GM23248 (cell line): ENCODE measurements at places on chromosomes 12 and 14.

GRCh38 chr12:113766879-113767878 lies 198.9 kb downstream of the RBM19 start:
- peak; percentile 83 for DNase-seq

- no peak for DNase-seq
Measured at GRCh38 chr12:128612150-128612850, 211.5 kb downstream of the SLC15A4 start.

GRCh38 chr14:81571437-81571836 lies 37.8 kb upstream of the SEL1L start:
- peak; percentile 11 for DNase-seq

- DNase-seq = no peak
Measured at GRCh38 chr12:102342281-102343006, 137.9 kb downstream of the IGF1 start.

DNA sequence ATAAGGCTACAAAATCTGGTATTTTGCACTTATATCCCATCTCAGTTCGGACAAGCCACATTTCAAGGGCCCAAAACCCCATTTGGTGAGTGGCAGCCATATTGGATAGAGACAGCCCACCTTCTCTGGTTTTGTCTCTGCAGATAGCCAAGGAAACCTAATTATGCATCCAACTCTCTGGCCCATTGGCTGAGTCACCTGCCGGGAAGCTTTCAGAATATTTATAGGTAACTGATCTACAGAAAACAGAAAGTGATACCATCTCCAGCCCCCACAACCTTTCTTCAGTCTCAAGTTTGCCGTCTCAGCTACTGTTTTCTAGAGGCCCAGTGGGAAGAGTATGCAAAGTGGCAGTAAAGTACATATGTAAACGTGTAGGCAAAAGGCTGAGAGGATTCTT lies 33.7 kb upstream of the PPP1CC start:
- no peak for DNase-seq

DNA sequence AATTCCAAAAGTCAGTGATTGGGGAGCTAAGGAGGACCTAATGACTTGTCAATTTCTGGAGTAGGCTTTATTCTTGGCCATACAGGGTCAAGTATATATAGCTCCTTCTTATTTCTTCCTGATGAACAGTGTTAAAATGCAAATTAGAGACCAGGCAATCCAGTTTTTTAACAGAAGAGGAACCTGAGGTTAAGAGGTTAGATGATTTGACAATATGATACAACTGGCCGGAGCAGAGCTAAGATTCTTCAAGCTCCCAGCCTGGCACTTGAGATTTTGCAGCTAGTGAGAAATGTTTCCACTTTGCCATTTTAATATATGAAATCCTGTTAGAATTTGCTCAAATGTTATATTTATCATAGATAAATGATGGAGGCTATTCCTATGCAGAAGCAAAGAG lies 204.0 kb downstream of the SSPN start:
- no peak for DNase-seq

- peak; percentile 83 for DNase-seq
Measured at GRCh38 chr14:32224737-32225377, 21.8 kb upstream of the RNU6-8 start.

DNA sequence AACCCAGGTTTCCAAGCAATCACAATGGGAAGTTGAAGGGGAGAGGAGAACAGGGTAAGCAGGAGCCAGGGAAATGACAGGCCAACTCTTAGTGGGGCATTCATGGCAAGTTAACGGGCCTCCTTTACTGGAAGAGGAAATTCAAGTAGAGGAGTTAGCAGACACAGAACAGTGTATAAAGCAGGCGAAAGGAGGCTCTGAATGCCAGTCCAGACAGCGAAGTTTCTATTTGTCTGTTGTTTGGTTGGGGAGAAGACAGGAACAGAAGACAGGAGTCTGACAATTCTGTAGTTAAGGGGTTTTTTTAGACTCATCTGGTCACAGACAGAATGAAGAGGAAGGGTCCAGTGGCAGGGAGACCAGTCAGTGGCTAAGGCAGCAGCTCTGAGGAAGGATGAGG lies at the start of gene ACSM4:
TSS of gene ACSM4 (plus strand) at position 301 of the 400 bp plus-strand sequence. CDS start 260 bp downstream, outside the sequence.
- no peak for DNase-seq

- DNase-seq = no peak
Measured at GRCh38 chr12:97235102-97235501, 227.5 kb upstream of the RMST start.

DNA sequence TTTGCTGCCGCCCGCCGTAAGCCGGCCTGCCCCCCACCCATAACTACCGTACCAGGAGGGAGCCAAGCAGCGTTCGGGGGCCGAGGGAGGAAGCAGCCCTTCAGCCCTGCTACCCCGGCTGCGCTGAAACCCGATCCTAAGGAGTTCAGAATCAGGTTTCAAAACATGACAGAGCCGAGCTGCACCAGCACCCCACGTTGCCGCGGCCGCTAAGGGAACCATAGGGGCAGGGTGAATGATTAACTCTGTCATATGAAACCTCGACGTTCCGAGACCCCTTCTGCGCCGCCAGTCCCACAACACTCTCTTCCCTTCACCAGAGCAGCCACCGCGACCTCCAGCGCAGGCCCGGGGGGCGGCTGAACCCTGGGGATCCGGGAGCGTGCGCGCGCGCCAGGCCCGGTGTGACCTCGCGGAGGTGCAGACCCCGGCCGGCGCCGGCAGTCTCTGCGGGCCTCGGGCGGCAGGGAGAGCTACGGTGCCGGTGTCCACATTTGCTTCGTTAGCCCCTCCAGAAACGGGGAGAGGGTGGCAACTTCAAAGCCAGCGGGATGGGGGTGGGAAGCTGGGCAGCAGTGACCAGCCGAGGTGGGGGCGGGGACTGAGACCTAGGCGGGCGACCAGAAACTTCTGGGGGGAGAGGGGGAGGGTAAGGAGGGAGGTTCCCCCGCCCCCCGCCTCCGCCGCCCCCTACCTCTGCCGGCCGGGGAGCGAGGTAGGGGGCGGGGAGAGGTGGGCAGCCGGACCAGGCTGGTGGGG lies 1.6 kb downstream of the SIX4 start:
- DNase-seq = peak; percentile 80

GRCh38 chr12:107525063-107525718 lies 160.4 kb upstream of the PWP1 start:
- no peak for DNase-seq

DNA sequence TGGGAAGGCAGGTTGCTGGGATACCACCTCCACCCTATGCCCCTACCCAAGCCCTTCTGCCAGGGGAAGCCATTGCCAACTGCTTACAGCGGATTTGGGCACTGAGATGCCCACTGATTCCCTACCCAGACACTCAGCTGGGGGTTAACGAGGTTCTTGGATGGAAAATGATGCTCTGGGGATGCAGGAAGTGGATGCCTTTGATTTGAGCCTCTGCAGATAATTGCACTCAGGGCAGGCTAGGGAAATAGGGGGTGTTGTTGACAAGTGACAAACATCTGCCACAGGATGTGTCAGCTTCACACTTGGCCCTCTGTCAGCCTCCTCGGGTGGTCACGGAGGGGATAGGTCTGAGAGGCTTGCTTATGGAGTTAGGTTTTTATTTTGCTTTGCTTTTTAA lies 57.4 kb downstream of the RPH3A start:
- no peak for DNase-seq

DNA sequence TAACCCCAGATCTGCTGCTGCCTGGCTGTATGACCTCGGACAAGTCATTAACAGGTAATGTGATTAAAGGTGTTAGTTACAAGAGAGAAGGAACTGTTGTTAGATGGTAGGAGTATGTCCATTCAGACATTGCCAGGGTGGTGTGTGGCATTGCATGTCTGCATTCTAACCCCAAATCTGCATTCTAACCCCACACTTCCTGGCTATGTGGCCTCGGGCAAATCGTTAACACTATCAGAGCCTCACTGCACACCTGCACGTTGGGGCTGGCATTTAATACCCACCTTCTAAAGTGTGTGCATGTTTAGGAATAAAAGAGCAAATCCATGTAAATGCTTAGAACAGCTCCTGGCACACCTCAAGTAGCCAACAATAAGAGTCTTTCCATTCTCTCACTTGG lies 46.4 kb downstream of the CHST11 start:
- no peak for DNase-seq

- peak; percentile 67 for DNase-seq
Measured at GRCh38 chr12:24902511-24903328, 46.2 kb downstream of the BCAT1 start.

DNA sequence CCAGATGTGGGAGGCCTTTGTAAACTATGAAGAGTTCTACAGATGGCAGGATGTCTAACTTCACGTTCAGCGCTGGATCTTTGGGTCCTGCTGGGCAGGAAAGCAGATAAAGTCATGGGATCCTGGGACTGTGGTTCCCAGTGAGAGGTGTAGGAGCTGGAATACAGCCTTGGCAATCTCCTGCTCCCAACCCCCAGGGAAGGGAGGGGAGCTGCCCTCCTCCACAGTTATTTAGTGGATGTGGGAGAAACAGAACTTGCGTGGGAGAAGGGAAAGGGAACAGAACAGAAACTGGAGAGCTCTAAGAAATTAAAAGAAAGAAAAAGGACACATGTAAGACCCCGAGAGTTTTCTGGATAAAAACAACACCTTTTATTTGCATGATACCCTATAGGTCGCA lies 37.0 kb downstream of the NUAK1 start:
- DNase-seq = no peak

- no peak for DNase-seq
Measured at GRCh38 chr12:104598342-104599271, 141.9 kb downstream of the CHST11 start.

- DNase-seq = no peak
Measured at GRCh38 chr12:80909370-80909769, 28.4 kb downstream of the LIN7A start.

- peak; percentile 73 for DNase-seq
Measured at GRCh38 chr12:124395284-124395752, 100.4 kb downstream of the RFLNA start.

DNA sequence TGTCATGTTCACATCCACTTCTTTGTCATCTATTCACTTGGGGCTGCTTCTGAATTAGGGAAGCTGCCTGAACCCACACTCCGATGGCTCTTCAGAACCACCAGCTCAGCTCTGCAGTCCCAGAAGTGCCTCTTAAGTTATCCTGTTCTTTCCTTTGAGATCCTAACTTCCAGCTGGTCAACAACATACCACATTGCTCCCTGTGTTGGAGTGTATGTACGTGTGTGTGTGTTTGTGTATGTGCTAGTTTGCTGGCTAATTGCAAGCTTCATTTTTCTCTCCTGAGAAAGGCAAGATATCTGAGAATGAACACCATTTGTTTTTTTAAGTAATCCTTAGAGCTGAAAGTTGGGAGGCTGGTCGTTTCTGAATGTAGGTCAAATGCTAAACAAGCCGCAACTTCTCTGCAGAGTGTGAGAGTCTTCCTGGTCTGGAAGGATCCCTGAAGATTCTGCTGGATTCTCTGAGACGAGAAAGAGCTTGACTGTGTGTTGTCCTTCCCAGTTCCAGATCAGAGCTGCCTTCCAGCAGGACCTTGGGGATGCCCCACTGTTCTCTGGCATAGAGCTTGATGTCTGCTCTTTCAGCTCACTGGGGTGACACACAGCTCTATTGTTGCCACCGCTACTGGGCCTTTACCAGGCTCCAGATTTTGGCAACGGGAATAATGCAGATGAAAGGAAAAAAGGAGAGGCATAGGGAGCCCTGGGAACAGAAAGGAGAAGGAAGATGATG lies 839 bp downstream of the GSG1 start:
- peak; percentile 68 for DNase-seq

- DNase-seq = no peak
Measured at GRCh38 chr12:32027684-32028365, 68.6 kb downstream of the RESF1 start.

- no peak for DNase-seq
Measured at GRCh38 chr12:89824822-89825221, 116.2 kb upstream of the ATP2B1 start.

GRCh38 chr14:102020058-102020971 lies 55.9 kb downstream of the DYNC1H1 start:
- DNase-seq = peak; percentile 94

GRCh38 chr14:33742166-33742565 lies 208.7 kb downstream of the EGLN3 start:
- DNase-seq = peak; percentile 1

- DNase-seq = peak; percentile 30
Measured at GRCh38 chr12:69851976-69852375, 26.9 kb downstream of the MYRFL start.

- no peak for DNase-seq
Measured at GRCh38 chr12:111037047-111037446, 116.7 kb upstream of the MYL2 start.

DNA sequence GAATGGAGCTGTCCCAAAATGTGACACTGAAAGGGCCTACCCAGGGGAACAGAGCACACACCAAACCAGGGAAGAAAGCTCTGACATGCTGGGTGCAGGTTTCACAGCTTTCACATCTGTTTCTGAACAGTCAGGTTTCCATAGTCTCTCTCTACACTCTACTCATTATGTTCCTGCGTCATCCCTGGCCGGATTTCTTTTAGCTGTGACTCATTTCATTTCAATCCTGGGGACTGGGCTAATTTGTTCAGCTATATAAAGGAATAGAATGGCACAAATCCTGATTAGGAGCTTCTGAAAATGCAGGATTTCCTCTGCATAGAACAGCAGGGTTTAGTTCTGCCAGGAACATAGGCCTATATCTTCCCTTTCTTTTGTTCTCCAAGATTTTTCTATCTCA lies 649.8 kb downstream of the RPS29 start:
- peak; percentile 49 for DNase-seq

DNA sequence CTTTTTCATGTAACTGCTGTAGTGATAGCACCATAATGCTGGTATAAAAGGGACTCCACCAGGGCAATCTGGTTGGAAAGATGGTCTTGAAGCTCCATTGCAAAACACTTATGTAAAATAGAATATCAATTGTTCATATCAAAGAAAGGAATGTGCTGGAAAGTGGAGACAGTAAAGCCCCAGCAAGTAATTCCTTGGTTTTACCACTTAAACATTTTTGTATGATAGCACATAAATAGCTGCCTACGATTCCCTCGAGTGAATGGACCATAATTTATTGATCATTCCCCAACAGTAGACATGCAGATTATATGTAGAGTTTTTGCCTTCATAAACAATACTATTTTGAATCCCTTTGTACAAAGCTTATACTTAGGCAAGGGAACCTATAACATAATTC lies 275.4 kb downstream of the PAWR start:
- DNase-seq = no peak

- peak; percentile 63 for DNase-seq
Measured at GRCh38 chr12:27572486-27573255, 48.7 kb downstream of the PPFIBP1 start.

DNA sequence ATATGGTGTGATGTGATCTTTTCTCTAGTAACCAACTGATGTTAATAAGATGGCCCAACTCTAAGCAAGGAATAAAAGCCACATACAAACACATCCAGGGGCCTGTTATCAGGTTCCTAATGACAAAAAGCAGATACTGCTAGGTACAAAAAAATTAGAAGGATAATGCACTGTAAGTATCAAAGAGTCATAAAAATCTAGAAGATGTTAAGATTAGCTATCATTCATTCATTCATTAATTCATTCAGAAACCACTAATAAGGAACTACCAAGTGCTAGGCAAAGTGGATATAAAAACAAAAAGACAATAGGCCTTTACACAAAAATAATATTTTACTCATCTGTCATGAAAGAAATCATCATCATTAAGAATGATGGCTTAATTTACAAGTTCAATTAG lies 21.6 kb downstream of the ATF7 start:
- DNase-seq = no peak
